Tibial artery (tissue), 4 donors: ENCODE measurements at places on chromosomes 4 and X.

GRCh38 chrX:115364670-115365069 lies 75.2 kb downstream of the LUZP4 start:
- H3K27ac ChIP-seq = no peak overlapping the region
- H3K4me1 ChIP-seq = no peaks in the 10 kb centered on the region
- H3K4me3 ChIP-seq = no peak overlapping the region
- no peaks in the 10 kb centered on the region for H3K36me3 ChIP-seq

DNA sequence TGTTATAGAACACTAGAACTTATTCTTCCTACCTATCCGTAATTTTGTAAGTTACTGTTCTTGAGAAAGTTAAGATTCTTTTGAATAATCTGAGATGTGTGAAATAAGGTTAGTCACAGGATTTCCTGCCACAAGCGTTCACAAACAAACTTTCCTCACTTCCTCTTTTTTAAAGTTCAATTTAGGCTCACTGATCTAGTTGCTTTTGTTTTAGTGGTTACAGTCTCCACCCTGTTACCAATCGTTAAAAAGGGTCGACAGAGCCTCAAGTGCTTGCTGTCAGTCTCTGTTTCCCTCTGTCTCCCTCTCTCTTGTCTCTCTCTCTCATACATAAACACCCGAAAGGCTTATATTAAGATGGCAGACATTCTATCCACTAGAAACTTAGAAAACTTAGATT lies 35.9 kb upstream of the STK26 start:
- no peaks in the 10 kb centered on the region for H3K27me3 ChIP-seq
- H3K4me3 ChIP-seq = no peak overlapping the region
- H3K4me1 ChIP-seq = no peaks in the 10 kb centered on the region
- DNase-seq = no peak
- no peaks in the 10 kb centered on the region for H3K36me3 ChIP-seq

GRCh38 chrX:107398115-107398514 lies 51.3 kb upstream of the FRMPD3 start:
- no peaks in the 10 kb centered on the region for H3K4me1 ChIP-seq
- no peak overlapping the region for H3K27ac ChIP-seq
- no peaks in the 10 kb centered on the region for H3K36me3 ChIP-seq
- H3K27me3 ChIP-seq = no peaks in the 10 kb centered on the region

GRCh38 chrX:119399772-119400101 lies 601 bp downstream of the SLC25A43 start:
- peak overlapping the region; percentile 88 for H3K27ac ChIP-seq
- DNase-seq = no peak
- no peaks in the 10 kb centered on the region for H3K4me1 ChIP-seq
- H3K4me3 ChIP-seq = peak overlapping the region; percentile 74

GRCh38 chrX:38318196-38318595 lies 9.1 kb downstream of the RPGR start:
- DNase-seq = no peak
- H3K27ac ChIP-seq = no peak overlapping the region
- H3K36me3 ChIP-seq = no peaks in the 10 kb centered on the region
- no peaks in the 10 kb centered on the region for H3K27me3 ChIP-seq

DNA sequence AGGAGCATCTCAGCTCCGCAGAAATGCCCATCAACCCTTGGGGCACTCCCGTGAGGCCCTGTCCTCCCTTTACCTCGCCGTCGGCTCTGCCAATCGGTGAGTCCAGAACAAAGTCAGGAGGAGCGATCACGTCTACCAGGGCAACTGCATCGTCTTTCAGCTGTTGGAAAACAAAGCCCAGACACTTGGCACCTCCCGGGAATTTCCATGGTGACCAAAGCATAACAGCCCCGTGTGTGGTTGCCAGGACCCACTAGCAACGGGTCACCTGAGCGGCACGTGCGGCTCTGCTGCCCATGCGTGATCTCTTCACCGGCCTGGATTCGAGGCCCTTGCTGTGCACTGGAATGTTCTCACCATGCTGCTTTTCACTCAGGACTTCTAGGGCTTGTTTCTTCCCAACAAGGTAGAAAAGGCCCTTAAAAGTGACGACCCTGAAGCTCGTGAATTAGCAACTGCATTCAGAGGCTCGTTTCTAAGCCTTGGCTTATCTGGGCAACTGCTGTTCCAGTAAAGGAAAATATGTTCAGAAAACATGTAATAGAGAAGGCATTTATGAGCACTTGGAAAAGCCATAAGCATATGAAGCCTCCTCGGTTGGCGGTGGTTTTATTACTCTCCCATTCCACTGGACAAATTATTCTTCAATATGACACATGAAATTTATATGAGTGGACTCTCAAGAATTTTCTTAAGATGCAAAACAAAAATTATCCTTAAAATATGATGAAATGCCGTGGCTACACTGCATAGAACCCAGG lies 69.5 kb downstream of the ACOX3 start:
- peaks cover 24% of the 10 kb centered on the region for H3K36me3 ChIP-seq
- DNase-seq = no peak

DNA sequence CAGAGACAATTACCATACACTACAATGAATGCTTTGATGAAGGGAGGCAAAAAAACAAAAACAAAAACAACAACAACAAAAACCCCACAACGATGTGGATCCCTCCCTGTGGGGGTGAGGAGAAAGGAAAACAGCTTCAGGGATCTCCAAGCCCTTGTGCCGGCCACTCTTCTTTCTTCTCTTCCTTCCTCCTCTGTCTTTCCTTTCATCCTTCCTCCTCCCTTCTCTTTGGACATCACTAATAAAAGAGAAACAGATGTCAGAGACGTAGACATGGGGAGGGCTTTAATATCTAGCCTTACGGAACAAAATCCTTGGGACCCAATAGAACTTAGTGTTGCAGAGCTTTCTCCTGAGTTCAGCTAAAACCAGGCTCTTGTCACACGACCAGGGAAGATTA lies 18.8 kb upstream of the STX18 start:
- peaks cover 3% of the 10 kb centered on the region for H3K4me1 ChIP-seq
- no peaks in the 10 kb centered on the region for H3K27me3 ChIP-seq
- H3K4me3 ChIP-seq = no peak overlapping the region
- no peaks in the 10 kb centered on the region for H3K36me3 ChIP-seq
